ENCODE measurements at places on chromosomes 2 and 18. TPM values are rescaled to one million over a fixed set of nuclear protein-coding genes. Genes with fewer than 3 reads are reported as not detected.

The VWA3B gene
- 2.8 TPM for total RNA-seq

The RAB6D gene
- total RNA-seq = 4.3 TPM

- DNase-seq = no peak
Measured at GRCh38 chr2:73134471-73134870, 21.7 kb upstream of the RAB11FIP5 start.

GRCh38 chr2:33433279-33434235, 42.9 kb upstream of the RASGRP3 start:
- DNase-seq = no peak

GRCh38 chr18:39871961-39872360, 2083.1 kb upstream of the PIK3C3 start:
- no peak for DNase-seq

The SUMO1 gene
- 81.4 TPM for total RNA-seq
